H1 (cell line): ENCODE measurements at places on chromosomes 5 and 9. TPM values are rescaled to one million over a fixed set of nuclear protein-coding genes. Genes with fewer than 3 reads are reported as not detected.

- no peak for DNase-seq
Observed at GRCh38 chr9:76560481-76560922, 101.5 kb downstream of the GCNT1 start.

TIMD4 gene
- not detected in 2 replicates for polyA plus RNA-seq

CCL19 gene
- not detected in 2 replicates for polyA plus RNA-seq

GRXCR2 gene
- polyA plus RNA-seq, result not detected in 2 replicates

- DNase-seq, result no peak
Observed at GRCh38 chr5:132363431-132364112, 5.9 kb upstream of the SLC22A5 start.

GRCh38 chr5:41848983-41849382 is 21.2 kb downstream of the OXCT1 start:
- DNase-seq, result no peak

TUSC1 gene
- polyA plus RNA-seq, result 4.6 and 5.9 TPM in 2 replicates

GRCh38 chr5:125411744-125412560 is 665.5 kb upstream of the ZNF608 start:
- no peak for DNase-seq

DNA sequence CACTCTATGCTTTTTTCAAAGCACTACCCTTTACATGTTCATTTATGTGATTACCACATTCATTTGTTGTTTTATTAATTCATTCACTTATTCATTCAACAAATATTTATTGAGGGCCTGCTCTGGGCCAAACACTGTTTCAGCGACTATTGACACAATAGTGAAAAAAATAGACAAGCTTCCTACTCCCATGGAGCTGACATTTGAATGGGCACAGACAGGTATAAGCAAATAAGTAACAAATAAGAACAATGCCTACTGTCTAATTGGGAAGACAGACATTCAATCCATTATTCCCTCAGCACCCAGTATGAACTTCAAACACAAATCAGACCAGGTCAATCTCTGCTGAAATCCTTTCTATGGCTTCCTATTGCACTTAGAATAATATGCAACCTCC is 156.9 kb upstream of the NR3C1 start:
- no peak for DNase-seq
